Colonic mucosa (tissue), 4 donors: ENCODE measurements at places on chromosomes 2 and 18. TPM values are rescaled to one million over a fixed set of nuclear protein-coding genes. Genes with fewer than 3 reads are reported as not detected.
A peak's percentile ranks its signal among the peaks of the same experiment; 100 is the strongest.

DNA sequence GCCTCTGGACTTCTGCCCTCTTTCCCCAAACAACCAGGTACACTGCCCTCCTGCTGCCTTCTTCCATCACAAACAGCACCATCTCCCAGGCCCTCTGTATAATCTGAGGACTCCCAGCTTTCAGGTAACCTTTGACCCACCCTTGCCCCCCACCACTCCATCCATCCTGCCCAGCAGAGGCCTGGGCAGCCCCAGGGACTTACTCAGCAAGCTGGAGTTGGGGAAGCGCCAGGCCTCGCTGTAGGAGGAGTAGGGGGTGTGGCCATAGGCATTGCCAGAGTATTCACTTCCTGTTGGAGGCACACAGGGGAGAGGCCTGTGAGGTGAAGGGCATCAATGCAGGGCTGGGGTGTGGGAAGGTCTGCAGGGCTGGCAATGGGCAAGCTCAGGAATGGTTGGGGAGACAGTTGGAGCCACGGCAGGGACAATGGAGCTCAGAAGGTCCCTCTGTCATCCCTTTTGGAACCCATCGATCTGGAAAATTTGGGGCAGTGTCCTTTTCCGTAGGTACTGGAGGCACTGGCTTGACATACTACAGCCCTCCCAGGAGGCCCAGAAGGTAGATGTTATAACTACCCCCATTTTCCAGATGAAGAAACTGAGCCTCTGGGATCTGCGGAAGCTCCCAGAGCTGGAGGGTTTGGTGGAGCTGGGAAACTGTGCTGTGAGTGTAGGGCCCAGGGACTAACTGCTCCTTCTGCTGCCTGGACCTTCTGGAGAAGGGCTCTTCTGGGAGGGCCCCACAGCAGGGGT is 46.3 kb downstream of the PSD4 start:
- no peaks in the 10 kb centered on the region for H3K36me3 ChIP-seq
- peak overlapping the region; percentile 63 for H3K27ac ChIP-seq
- H3K4me1 ChIP-seq: peaks cover 8% of the 10 kb centered on the region
- H3K27me3 ChIP-seq: no peaks in the 10 kb centered on the region
- peak; percentile 86 for DNase-seq
- no peak overlapping the region for H3K4me3 ChIP-seq

DNA sequence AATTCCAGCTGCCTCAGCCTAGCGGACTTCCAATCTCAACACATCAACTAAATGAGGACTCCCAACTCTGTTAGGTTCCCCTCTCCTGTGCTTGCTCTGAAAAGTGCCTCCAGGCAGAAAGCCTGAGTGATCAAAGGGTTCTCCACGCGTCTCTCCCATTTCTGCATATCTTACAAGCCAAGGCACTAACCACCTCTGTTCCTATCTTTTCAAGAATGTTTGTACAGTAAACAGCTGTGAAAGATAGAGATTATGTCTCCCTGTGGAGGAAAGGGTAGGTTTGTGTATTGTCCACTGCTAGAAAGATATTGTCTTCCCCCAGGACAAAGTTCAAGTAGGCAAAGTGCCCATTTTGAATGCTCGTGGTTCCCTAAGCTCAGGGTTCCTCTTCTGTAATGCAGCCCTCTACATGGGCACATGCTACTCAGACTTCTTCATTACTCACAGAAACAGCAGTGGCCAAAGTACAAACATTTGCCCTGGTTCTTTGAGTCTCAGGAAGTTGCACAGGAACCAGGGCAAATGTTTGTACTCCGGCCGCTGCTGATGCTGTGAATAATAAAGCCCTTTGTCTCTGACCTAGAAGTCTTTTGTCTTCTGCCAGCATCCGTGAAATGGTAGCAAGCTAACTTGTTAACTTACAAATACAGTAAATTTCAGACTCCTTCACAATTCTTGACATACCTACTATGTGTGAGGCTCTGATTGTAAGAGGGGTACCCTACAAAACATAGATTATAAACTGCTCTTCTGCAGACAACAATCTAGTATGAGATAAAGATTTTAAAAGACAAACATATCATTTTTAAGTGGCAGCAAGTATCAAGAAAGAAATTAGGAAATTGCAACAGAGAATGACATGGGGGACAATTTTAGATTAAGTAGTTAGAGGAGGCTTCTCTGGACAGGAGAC is 44.5 kb downstream of the PKDCC start:
- H3K4me1 ChIP-seq: peaks cover 4% of the 10 kb centered on the region
- H3K36me3 ChIP-seq: no peaks in the 10 kb centered on the region
- H3K4me3 ChIP-seq: no peak overlapping the region
- DNase-seq: peak; percentile 67
- H3K27ac ChIP-seq: peak overlapping the region; percentile 52
- no peaks in the 10 kb centered on the region for H3K27me3 ChIP-seq

DNA sequence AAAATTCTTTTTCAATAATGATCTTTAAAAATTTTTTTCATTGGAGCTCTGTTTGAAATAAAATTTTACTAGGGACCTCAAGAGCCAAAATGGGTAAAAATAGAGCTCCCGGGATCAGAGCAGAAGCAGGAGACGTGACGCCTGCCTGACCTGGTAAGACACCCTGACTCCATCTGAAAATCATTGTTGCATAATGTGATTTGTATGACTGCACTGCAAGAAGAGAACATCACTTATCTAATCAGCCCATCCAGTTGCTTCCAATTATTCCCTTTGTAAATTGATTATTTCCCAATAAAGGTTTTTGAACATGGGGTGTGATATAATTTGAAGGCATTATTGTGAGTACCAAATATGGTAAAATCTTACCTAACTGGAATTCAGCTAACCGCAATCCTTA is 17.1 kb upstream of the TAF1B start:
- no peak for DNase-seq
- no peaks in the 10 kb centered on the region for H3K27me3 ChIP-seq
- no peak overlapping the region for H3K4me3 ChIP-seq
- H3K4me1 ChIP-seq: no peaks in the 10 kb centered on the region

DNA sequence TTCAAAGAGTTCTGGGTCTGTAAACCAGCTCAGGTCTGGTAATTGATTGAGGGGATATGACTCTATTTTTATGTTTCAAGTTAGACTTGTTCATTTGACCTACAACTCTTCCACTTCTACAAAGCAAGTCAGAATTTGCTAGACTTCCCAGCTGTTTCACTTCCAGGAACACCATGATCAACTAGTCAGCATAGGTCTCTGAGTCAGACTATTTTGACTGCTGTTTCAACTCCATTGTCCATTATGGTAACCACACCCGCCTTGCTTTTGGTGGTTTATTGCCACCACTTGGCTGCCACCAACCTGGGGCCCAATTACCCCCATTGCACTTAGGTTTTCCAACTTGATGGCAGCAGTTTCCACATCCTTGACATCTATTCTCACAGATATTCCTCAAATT is 116.6 kb downstream of the LAMA3 start:
- no peak overlapping the region for H3K27ac ChIP-seq
- no peak overlapping the region for H3K4me3 ChIP-seq

DNA sequence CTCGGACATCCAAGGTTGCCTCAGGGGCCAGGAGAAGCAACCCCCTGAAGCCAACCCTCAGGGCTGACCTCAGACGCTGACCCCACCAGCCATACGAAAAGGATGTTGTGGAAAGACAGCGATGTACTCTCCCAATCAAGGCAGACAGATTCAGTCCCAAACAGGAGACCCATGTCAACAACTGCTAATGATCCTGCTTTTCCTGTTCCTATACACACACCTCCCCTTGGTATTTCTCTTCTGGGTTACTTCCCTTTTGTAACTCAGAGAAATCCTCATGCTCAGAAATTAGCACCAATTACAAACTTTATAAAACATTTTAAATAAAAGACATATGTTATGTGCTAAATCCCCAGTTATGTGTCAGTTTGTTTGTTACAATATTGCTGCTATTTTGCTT is 120.8 kb downstream of the PID1 start:
- H3K27me3 ChIP-seq: no peaks in the 10 kb centered on the region
- no peak overlapping the region for H3K4me3 ChIP-seq
- no peaks in the 10 kb centered on the region for H3K36me3 ChIP-seq
- H3K4me1 ChIP-seq: no peaks in the 10 kb centered on the region

- H3K27ac ChIP-seq: no peak overlapping the region
- H3K4me1 ChIP-seq: no peaks in the 10 kb centered on the region
- H3K4me3 ChIP-seq: no peak overlapping the region
- DNase-seq: no peak
Observed at GRCh38 chr2:163990541-163990940, 254.7 kb upstream of the FIGN start.

GRCh38 chr2:178418426-178418825 is 32.5 kb downstream of the PRKRA start:
- no peak overlapping the region for H3K4me3 ChIP-seq
- no peak overlapping the region for H3K27ac ChIP-seq
- H3K36me3 ChIP-seq: no peaks in the 10 kb centered on the region
- no peak for DNase-seq
- no peaks in the 10 kb centered on the region for H3K4me1 ChIP-seq
- H3K27me3 ChIP-seq: no peaks in the 10 kb centered on the region

- no peaks in the 10 kb centered on the region for H3K27me3 ChIP-seq
- no peak for DNase-seq
- H3K4me1 ChIP-seq: no peaks in the 10 kb centered on the region
- no peak overlapping the region for H3K4me3 ChIP-seq
- no peaks in the 10 kb centered on the region for H3K36me3 ChIP-seq
- H3K27ac ChIP-seq: no peak overlapping the region
Observed at GRCh38 chr2:218375212-218375611, 6.9 kb upstream of the SLC11A1 start.

DNA sequence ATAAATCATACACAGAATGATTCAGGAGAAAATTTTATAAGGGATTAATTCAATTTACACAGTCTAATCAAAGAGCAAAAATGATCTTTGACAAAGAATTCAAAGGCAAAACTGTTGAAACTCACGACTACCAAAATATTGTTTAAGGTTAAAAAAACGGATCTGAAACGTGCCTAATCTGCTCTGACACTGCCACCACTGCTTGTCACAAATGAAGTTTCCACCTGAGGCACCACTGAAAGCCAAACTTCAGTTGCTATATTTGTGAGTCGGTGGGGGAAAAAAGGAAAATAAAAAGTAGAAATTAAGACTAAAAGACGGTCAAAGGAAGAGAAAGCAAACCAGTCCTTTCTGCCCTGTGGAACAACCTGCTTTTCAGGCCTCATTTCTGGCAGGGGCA is 140.6 kb upstream of the DNMT3A start:
- H3K36me3 ChIP-seq: no peaks in the 10 kb centered on the region
- no peak overlapping the region for H3K4me3 ChIP-seq
- H3K27me3 ChIP-seq: no peaks in the 10 kb centered on the region
- no peaks in the 10 kb centered on the region for H3K4me1 ChIP-seq
- DNase-seq: no peak

DNA sequence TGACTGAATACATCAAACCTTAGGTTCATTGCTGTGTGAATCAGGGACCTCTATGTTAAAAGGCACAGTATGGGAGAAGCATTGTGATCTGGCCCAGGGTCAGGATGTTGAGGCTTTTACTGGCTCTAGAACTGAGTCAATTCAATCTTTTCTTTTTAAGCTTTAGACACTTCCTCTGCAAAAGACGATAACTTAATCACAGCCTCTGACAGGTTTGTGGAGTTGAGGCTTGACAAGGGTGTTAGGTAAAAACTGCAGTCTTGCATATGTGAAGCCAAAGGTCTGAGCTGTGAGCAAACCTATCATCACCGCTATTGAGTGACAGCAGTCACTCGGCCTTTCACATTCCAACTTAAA is 17.3 kb upstream of the ARHGAP25 start:
- no peak overlapping the region for H3K4me3 ChIP-seq
- no peaks in the 10 kb centered on the region for H3K36me3 ChIP-seq
- peaks cover 3% of the 10 kb centered on the region for H3K4me1 ChIP-seq

- no peak overlapping the region for H3K4me3 ChIP-seq
- no peaks in the 10 kb centered on the region for H3K27me3 ChIP-seq
- no peak overlapping the region for H3K27ac ChIP-seq
- no peak for DNase-seq
- no peaks in the 10 kb centered on the region for H3K4me1 ChIP-seq
- H3K36me3 ChIP-seq: no peaks in the 10 kb centered on the region
Observed at GRCh38 chr2:59112258-59112657, 871.1 kb upstream of the FANCL start.

DNA sequence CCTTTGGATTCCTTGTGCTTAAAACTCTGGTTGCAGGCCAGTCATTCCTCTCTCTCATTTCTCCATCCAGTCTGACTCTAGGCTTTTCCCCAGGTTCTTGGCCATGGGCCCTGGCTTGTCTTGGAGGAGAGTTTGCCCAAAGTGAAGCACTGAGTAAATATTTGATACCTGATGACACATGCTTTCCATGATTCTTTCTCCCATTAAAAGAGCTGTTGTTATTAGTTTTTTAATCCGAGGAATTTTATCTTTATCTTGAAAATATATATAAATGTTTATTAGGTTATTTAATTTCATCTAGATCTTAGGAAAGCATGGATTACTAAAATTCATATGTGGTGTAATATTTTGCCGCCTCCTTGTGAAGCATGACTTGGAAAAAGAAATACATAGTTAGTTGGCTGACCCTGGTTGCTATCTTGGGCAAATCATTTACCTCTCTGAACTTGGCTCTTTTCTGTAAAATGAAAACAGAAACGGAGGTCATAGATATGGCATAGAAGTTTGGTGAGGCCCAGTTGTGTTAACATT is 650.1 kb downstream of the SLC4A3 start:
- DNase-seq: no peak
- H3K4me1 ChIP-seq: no peaks in the 10 kb centered on the region
- no peak overlapping the region for H3K27ac ChIP-seq
- no peak overlapping the region for H3K4me3 ChIP-seq

- H3K4me1 ChIP-seq: no peaks in the 10 kb centered on the region
- H3K36me3 ChIP-seq: no peaks in the 10 kb centered on the region
- no peaks in the 10 kb centered on the region for H3K27me3 ChIP-seq
- no peak for DNase-seq
- no peak overlapping the region for H3K27ac ChIP-seq
Observed at GRCh38 chr2:29187926-29188325, 72.7 kb downstream of the CLIP4 start.

- no peaks in the 10 kb centered on the region for H3K36me3 ChIP-seq
- H3K4me3 ChIP-seq: peak overlapping the region; percentile 23
- peak overlapping the region; percentile 40 for H3K27ac ChIP-seq
- peak; percentile 53 for DNase-seq
- H3K4me1 ChIP-seq: no peaks in the 10 kb centered on the region
Observed at GRCh38 chr2:231190531-231191197, 7.8 kb upstream of the ARMC9 start.

DNA sequence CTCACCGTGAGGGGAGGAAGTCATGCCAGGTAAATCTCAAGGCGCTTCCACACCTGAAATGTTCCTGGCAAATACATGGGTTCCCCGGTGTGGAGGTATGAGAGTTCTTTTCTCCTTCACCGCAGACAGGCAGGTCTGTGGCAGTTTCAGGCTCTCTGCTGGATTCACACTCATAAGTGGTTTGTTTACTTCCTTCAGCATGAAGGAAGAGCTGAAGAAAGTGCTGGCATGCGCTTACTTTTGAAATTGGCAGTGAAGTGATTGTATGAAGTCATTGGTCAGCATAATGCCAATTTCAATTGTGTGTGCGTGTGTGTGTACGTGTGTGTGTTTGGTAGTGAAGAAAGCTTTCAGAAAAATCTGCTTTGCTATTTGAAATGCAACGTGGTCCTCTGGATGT is 43.4 kb downstream of the RNF144A start:
- no peaks in the 10 kb centered on the region for H3K36me3 ChIP-seq
- peaks cover 4% of the 10 kb centered on the region for H3K4me1 ChIP-seq
- no peaks in the 10 kb centered on the region for H3K27me3 ChIP-seq
- H3K27ac ChIP-seq: no peak overlapping the region
- DNase-seq: peak; percentile 26
- no peak overlapping the region for H3K4me3 ChIP-seq

CYRIA gene
- total RNA-seq: 3.8 TPM

IL1F10 gene
- not detected for total RNA-seq

INO80C gene
- 32.1 TPM for total RNA-seq

C2orf80 gene
- total RNA-seq: not detected

TRIM54 gene
- total RNA-seq: not detected

CCL20 gene
- total RNA-seq: 11.5 TPM
